Right cardiac atrium (tissue), 5 donors: ENCODE measurements at places on chromosomes 7 and 10. TPM values are rescaled to one million over a fixed set of nuclear protein-coding genes. Genes with fewer than 3 reads are reported as not detected.

GRCh38 chr10:86708068-86708782 lies 39.9 kb downstream of the LDB3 start:
- no peak for DNase-seq

GRCh38 chr7:156999958-157000726 lies 10.3 kb downstream of the MNX1 start:
- no peak for DNase-seq

DNA sequence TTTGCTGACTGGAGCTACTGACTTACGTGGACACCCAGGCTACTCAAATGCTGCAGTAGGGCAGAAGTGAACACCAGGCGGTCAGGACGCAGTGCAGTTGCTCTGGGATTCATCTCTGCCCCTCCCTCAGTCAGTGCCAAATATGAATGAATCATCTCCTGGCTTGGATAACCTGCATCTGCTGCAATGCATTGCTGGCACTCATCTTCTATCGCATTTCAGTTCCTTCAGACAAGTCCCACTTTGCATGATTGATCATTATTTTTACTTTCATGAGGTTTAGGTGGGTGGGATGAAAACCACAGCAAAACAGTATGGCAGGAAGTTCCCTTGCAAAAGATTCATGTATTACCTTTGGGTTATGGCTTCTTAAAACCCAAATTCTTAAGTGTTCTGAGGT lies 224.6 kb upstream of the NRP1 start:
- DNase-seq = no peak

DNA sequence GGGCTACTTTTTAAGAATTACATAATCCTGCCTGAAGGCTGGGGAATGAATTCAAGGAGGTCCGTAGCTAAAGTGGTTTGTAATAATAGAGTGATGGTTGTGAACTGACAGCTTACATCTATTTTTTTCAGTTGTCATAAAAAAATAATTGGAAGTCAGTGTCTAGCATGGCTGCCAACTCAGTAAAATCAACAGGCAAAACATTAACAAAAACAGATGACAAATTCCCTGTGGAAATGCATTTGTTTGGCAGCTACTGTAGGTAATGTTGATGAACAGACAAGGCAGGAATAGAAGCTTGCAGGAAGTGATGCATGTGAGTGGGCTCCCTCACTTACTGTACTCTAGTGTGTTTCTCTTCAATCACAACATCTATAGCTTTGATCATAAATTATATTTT lies 766.0 kb upstream of the POT1 start:
- no peak for DNase-seq

DNA sequence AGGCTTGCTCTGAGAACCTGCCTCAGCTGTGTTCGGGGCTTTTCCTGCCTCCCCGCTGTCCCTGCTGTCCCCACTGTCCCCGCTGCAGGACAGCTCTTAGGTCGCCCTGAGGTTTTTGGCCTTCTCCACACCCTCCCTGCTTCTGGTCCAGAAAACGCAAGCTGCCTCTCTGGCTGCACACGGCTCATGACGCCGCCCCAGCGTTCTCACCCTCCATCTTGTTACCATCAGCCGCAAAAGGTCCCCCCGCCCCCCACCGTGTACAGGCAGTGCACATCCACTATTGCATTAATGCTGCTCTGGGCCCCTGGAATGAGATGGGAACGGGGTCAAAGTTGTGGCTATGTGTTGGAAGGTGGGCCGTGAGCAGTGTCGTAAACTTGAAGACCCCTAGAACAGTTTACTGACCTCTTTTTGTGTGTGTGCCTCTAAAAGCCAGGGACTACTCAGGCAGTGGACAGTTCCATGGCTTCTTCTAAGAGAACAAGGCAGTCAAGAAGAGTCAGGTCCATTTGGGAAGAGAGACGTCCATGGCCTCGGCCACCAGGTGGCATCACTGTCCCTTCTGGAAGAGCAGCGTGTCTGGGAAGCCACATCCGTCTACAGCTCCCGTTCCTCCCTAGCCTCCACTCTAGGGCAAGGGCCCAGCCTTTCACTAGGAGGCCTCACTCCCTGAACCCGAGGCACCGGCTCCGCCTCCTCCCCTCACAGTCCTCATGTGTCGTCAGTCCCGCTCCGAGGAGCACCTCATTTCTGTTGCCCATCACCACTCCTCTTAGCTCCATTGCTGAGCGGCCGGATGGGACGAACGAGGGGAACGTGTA lies 38.5 kb upstream of the MKRN1 start:
- peak; percentile 97 for DNase-seq

DNA sequence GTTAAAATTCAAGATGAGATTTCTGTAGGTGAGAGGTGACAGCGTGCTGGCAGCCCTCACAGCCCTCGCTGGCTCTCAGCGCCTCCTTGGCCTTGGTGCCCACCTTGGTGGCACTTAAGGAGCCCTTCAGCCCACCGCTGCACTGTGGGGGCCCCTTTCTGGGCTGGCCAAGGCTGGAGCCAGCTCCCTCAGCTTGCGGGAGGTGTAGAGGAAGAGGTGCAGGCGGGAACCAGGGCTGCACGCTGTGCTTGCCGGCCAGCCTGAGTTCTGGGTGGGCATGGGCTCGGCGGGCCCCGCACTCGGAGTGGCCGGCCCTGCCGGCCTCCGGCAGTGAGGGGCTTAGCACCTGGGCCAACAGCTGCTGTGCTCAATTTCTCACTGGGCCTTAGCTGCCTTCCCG lies 320.0 kb upstream of the VWC2 start:
- peak; percentile 32 for DNase-seq

GRCh38 chr7:51158742-51159445 lies 157.7 kb downstream of the COBL start:
- no peak for DNase-seq

SFTPA2 gene
- not detected for total RNA-seq

PHYH gene
- 70.7 TPM for total RNA-seq

SH2D4B gene
- total RNA-seq = not detected

BMPER gene
- 6.9 TPM for total RNA-seq

GRCh38 chr7:127245002-127245401 lies 7.7 kb downstream of the GRM8 start:
- DNase-seq = no peak

ACSM6 gene
- not detected for total RNA-seq

DNA sequence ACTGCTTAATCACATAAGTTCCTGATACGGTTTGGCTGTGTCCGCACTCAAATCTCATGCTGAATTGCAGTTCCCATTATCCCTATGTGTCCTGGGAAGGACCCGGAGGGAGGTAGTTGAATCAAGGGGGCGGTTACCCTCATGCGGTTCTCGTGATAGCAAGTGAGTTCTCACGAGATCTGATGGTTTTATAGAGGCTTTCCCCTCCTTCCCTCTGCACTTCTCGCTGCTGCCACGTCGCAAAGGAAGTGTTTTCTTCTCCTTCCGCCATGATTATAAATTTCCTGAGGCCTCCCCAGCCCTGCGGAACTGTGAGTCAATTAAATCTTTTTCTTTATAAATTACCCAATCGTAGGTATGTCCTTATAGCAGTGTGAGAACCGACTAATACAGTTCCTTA lies 226.2 kb downstream of the SKAP2 start:
- no peak for DNase-seq

PIP gene
- not detected for total RNA-seq

DNA sequence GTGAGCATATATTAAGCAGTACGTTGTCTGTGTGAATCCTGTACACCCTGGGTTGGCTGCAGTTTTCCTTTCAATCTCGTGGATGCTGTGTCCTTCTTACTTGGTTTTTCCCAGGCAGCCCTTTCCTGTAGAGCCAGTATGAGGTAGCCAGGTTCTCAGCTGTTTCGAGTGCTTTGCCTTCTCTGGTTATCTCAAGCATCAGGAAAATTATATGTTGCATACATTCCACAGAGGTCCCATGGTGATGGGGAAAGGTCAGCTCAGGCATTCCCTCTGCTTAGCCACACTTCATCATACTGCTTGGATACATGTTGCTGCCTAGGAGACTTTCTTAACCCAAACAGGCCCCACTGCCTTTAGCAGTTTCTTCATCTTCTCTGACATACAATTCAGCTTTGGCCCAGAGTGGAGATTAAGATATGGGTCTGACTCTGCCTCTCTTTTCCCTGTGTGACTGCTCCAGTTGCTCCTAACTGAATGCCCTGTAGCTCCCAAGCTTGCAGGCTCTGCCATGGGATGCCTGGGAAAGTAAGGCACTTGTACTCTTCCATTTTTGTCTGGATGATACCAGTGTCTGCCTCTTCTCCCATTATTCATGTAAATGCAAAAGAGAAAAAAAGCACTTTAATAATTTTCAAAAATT lies 11.3 kb downstream of the GNAI1 start:
- no peak for DNase-seq

BTAF1 gene
- 13.5 TPM for total RNA-seq

LHFPL3 gene
- total RNA-seq = not detected

DNA sequence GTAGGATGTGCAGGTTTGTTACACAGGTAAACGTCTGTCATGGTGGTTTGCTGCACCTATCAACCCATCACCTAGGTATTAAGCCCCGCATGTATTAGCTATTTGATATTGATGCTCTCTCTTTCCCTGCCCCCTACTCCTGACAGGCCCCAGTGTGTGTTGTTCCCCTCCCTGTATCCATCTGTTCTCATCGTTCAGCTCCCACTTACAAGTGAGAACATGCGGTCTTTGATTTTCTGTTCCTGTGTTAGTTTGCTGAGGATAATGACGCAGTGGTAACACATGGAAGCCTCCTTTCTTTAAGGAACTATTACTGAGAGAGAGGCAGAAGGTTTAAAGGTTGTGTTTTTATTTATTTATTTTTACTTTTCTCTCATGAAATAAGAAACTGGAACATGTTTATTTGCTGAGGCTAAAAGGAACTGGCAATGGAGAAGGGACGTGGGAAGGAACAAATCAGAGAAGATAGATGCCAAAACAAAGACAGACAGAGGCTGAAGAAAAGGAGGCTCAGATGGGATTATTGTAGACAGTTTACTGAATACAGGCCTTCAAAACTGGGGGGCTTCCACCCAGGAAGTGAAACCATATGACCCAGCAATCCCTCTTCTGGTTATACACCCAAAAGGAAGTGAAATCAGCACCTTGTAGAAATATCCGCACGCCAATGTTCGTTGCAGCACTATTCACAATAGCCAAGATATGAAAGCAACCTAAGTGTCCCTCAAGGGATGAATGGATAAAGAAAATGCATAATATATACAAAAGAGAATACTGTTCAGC lies 556.3 kb downstream of the GRM8 start:
- no peak for DNase-seq

DNA sequence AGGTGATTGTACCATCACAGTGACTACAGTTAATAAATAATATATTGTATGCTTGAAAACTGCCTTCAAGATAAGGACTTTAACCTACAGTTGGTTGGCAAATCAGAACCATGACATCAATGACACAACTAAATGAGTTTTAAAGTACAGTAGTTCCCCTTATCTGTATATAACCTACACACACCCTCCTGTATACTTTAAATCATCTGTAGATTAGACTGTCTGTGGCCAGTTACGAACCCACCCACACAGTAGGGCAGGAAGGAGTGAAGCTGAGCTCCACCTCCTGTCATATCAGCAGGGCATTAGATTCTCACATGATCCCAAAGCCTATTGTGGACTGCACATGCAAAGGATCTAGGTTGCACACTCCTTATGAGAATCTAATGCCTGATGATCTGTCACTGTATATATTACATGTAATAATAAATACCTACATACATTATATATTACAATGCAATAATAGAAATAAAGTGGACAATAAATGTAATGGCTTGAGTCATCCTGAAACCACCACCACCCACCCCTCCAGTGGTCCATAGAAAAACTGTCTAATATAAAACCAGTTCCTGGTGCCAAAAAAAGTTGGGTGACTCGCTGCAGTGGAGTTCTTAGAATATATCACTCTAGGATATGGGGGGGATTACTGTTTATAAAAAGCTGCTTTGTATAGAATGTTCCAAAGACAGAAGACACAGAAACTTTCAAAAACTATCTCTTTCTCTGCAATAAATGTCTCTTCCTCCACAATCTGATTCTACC lies 5.6 kb downstream of the TPK1 start:
- no peak for DNase-seq

DNA sequence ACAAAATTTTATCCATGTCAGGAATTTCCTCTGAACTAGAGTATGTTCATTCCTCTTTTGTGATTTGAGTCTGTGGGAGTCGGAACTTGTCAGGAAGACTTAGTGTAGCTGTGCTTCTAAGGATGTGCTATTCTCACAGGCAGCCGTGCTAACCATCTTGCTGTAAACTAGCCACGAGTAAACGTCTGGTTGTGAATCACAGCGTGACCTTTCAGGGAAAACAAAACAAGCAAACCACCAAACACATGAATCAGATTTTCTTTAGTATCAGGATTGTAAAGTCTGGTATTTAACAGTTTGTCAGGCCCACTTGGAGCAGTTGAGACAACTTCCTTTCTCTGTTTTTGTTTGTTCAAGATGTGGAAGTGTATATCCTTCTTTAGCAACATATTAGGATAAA lies 32.0 kb downstream of the AUTS2 start:
- no peak for DNase-seq

DNA sequence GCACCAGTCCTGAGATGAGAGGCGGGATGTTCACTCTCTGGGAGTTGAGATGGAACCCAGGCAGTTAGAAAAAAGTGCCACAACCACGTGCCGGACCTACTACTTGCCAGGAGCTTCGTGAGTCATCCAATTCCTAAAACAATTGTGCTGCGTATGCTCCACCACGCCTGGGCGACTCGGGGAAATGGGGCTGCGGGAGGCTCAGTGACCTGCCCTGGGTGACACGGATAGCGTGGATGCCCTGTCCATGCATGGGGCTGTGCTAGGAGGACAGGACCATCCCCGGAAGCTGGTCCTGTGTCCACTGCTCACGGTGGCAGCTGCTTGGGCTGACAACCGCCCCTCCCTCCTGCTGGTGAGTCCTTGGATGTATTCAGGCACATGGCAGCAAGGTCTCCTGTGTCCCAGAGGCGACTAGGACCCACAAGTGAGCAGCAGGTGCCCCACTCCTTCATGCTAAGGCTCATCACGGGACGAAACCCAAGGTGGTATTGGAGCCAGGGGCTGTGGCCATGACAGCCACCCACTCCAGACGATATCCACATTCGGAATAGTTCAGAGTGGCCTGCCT lies 90.4 kb downstream of the BMS1 start:
- no peak for DNase-seq

GRCh38 chr10:2625094-2625493 lies 442.3 kb upstream of the PFKP start:
- no peak for DNase-seq

DNA sequence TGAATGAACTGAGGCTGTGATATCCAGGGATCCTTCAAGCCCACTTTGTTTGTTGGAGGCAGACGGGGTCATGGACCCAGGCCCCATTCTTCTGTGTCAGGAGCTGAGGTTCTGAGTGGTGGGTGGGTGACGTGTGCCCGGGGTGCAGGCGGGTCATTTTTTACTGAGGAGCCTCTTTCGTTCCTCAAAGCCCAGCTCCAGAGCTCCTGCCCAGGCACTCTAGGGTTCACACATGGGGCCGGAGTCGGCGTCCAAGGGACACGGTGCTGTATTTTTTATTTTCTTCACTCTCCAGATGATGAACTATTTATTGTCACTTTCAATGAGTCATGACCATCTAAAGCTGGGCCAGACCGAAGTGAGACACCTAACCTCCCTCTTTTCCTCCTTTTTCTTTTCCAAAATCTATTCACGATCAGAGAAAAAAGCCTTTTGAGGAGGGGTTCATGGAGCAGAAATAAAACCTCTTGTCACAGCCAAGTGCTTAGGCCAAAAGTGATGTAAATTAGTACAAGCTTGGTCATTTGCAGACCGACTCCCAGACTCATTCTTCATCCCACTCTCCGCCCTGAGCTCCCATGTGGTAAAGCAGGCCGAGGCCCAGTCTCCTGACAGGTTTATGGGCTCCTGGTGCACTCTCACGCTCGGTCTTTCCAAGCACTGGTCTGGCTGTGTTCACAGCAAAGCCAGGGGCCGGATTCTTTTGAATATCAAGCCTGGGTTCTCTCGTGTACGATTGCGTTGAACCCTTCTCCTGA lies 41.4 kb upstream of the PITRM1 start:
- DNase-seq = no peak

SYT15 gene
- 3.3 TPM for total RNA-seq
